ENCODE measurements at places on chromosomes 2 and 18.

DNA sequence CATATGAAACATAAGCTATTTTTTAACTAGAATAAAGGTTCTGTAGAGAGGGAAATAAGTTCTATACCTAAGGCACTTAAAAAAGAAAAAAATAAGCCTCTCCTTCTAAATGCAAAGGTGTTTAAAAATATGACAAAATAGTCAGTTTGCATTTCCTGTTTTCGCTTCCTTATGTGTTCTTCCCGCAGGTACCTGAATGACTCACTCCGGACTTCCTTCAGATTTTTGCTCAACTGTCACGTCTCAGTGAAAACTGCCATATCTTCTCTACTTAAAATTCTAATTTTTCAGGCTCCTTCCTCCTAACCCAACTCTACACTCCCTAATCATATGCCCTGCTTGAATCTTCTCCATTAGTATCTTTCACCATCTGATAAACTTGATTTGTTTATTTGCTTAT lies 1333.1 kb downstream of the LRP1B start:
- no peak for DNase-seq

DNA sequence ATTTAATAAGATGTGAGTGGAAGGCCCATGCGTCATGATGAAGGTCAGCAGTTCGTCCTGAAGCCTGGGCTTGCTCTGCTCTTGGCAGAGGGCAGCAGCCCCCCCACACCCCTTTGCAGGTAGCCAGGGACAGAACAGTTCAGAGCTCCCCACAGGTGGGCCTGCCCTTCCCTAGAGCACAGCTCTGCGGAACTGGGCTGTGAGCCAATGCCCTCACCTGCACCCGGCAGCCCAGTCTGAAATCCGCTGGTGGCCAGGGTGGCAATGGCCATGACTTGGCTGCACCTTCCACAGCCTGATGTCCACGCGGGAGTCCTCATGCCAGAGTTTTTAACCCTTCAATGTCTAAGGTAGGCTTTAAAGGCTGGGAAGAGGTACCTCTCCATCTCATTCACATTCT lies 136.7 kb downstream of the ACKR3 start:
- DNase-seq: no peak

- no peak for DNase-seq
Measured at GRCh38 chr2:131152074-131152473, 46.9 kb downstream of the PLEKHB2 start.

- DNase-seq: no peak
Measured at GRCh38 chr2:171347591-171348032, 86.2 kb downstream of the METTL8 start.

- peak; percentile 51 for DNase-seq
Measured at GRCh38 chr2:217903859-217904613, 98.8 kb downstream of the TNS1 start.

DNA sequence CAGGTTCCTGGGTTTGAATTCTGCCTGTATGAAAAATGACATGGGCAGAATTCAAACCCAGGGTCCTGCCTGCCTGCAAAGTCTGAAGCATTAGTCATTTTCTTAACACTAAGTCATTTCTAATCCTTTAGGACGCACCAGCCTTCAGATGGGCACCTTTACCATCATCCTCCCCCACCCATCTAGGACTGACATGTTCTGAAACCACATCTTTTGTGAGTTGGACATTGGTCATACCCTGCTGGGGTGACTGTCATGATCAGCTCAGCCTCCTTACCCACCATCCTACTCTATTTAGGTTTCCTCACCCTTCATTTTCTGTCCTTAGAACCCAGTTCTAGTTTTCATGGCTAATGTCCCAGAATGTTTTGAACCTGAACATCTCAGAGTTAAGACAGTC lies 104.9 kb downstream of the TRIB2 start:
- no peak for DNase-seq

DNA sequence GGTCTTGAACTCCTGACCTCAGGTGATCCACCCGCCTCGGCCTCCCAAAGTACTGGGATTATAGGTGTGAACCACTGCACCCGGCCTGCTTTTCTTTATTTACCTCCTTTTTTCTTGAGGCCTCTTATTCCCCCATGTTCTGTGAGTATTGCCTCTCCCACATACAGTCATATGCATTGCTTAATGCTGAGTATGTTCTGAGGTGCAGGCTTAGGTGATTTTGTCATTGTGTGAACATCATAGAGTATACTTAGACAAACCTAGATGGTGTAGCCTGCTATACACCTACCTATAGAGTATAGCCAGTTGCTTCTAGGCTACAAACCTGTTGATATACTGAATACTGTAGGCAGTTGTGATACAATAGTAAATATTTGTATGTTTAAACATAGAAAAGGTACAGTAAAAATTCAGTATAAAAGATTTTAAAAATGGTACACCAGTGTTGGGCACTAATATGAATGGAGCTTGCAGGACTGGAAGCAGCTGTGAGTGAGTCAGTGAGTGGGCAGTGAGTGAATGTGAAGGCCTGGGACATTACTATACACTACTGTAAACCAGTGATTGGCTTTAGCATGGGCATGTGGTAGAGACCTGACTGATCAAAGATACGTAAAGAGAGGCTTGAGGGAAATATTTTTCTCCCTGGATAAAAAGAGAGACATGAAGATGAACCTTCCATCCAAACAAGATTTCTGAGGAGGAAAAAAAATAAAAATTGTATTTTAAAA lies 17.6 kb downstream of the SLC39A10 start:
- no peak for DNase-seq

DNA sequence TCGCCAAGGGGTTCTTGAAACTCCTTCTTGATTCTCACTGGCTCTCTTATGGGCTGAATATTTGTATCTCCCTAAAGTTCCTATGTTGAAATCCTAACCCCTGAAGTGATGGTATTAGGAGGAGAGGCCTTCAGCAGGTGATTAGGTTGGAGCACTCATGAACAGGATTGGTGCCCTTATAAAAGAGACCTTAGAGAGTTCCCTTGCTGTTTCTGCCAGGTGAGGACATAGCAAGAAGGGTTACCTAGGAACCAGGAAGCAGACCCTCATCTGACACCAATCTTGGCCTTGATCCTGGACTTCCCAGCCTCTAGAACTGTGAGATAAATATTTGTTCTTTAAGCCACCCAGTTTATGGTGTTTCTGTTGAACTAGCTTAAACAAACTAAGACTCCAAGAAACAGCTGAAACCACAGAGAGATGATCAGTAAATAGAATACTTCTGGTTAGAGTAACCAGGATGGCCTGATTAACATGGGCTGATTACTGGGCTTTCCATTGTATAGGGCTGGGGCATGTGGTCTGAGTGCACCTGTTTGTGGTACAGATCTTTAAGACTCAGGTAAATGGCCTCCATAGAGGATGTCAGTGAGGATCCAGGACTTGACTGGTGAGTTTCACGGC lies 7.7 kb upstream of the CDC42EP3 start:
- DNase-seq: peak; percentile 25

All from mucosa of descending colon (tissue), 3 donors.